Uterus (tissue), 4 donors: ENCODE measurements at places on chromosomes 3 and 15. TPM values are rescaled to one million over a fixed set of nuclear protein-coding genes. Genes with fewer than 3 reads are reported as not detected.

The KCNAB1 gene
- 1.3 TPM for total RNA-seq

GRCh38 chr15:52112203-52112750 is 298 bp downstream of the BCL2L10 start:
- DNase-seq, result no peak
- no peaks in the 10 kb centered on the region for H3K36me3 ChIP-seq
- no peaks in the 10 kb centered on the region for H3K27me3 ChIP-seq
- H3K4me1 ChIP-seq, result no peaks in the 10 kb centered on the region
- H3K4me3 ChIP-seq, result peak overlapping the region; percentile 27

GRCh38 chr3:114562557-114562956 is 268.7 kb downstream of the TIGIT start:
- H3K27ac ChIP-seq, result no peak overlapping the region
- peaks cover 5% of the 10 kb centered on the region for H3K4me1 ChIP-seq
- no peak overlapping the region for H3K4me3 ChIP-seq

GRCh38 chr3:87507753-87508152 is 231.4 kb upstream of the POU1F1 start:
- no peak overlapping the region for H3K4me3 ChIP-seq
- DNase-seq, result no peak
- no peaks in the 10 kb centered on the region for H3K4me1 ChIP-seq

DNA sequence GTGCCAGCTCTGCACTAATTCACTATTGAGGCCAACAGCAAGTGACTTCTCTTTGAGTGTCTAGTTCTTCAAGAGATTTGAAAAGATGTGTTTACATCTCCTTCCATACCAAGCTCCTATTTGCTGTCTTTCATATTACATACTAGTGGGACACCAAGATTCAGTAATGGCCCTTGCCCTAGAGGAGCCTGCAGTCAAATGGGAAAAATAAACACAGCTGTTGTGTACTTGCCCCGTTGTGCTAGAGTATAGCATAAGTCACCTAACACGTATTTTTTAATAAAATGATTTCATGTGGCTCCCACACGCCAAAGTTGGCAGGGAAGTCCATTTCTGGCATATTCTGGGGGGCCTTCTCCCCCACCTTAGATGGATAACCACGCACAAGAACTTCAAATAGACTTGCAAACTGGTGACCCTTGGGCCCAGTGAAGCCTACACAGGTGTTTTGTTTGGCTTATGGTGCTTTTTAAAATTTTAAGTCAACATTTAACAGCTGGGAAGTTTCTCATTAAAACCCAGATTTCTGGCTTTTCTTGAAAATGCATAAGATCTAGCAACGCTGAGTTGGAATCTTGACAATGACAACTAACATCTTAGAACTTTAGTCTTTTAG is 95.3 kb upstream of the LPP start:
- no peaks in the 10 kb centered on the region for H3K27me3 ChIP-seq
- no peak for DNase-seq
- no peaks in the 10 kb centered on the region for H3K4me1 ChIP-seq
- H3K27ac ChIP-seq, result no peak overlapping the region
- H3K36me3 ChIP-seq, result no peaks in the 10 kb centered on the region

GRCh38 chr3:122555275-122556071 is 8.6 kb downstream of the PARP9 start:
- peak; percentile 17 for DNase-seq
- H3K4me3 ChIP-seq, result no peak overlapping the region
- peak overlapping the region; percentile 52 for H3K27ac ChIP-seq
- no peaks in the 10 kb centered on the region for H3K36me3 ChIP-seq
- H3K27me3 ChIP-seq, result no peaks in the 10 kb centered on the region

The ASB14 gene
- total RNA-seq, result not detected

The ERICH6 gene
- not detected for total RNA-seq
